ENCODE measurements at places on chromosomes 7 and 10. TPM values are rescaled to one million over a fixed set of nuclear protein-coding genes. Genes with fewer than 3 reads are reported as not detected.

DNA sequence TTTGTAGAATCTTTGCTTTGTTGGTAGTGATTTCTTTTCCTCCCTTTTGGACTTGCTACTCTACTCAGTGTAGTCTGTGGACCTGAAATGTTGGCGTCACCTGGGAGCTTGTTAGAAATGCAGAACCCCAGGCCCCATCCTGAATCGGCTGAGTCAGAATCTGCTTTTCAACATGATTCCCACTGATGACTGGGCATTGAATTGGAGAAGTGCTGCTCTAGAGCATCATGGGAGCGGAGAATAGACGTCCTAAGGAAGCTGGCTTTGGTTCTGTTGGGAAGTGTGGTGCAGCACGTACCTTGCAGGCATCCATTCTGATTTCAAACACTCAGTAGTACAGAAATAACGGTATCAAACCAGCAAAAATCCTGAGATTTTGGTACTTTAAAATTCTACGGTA is 54.7 kb downstream of the RBM33 start:
- DNase-seq: no peak

DNA sequence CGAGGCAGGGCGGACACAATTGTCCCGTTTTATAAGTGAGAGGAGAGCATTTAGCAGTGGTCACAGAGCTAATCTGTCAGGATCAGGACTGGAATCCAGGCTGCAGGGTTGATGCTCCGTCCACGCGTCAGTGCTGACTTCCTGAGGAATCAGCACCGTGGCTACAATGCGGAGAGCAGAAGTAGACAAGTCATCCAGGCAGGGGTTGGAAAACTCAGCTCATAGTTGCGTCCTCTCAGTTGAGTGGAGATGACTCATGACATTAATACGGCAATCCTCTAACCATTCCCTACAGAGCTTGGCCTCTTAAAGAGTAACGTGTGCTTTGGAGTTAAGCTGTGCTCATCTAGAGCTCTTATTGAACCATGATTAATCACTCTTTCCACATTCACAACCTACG is 17.1 kb upstream of the HTR5A start:
- DNase-seq: no peak

- no peak for DNase-seq
These were observed 172.0 kb downstream of the PRPF18 start for GRCh38 chr10:13758756-13759155.

GRCh38 chr10:59078978-59079377 is 97.5 kb upstream of the PHYHIPL start:
- DNase-seq: no peak

- DNase-seq: peak; percentile 99
These were observed 244.8 kb downstream of the KCNMA1 start for GRCh38 chr10:77392851-77393250.

DNA sequence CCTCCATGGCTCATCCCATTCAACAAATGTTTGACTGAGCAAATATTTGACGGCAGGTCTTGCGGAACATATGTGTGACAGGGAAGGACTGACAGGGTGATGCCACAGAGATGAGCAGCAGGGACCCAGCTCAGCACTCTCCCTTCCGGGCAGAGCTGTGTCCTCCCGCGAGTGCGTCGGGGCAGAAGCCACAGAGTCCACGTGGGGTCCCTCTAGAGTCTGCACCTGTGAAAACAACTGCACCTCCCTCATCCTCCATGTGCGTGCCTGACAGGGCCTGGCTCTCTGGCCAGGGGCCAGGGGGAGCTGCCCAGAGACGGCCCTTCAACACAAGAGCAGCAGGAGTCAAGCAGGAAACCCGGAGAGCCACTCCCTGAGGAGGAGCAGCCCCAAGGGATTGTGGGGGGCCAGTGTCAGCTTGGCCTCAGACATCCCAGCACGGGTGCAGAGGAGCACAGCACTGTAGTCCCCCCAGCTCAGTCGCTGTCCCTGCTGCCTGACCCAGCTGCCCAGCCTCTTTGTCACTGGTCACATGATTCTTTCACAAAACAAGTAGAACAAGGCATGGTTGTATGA is 83.6 kb upstream of the TMEM72 start:
- DNase-seq: no peak

- DNase-seq: no peak
These were observed 33.3 kb downstream of the TSPAN14 start for GRCh38 chr10:80487421-80487785.

DNA sequence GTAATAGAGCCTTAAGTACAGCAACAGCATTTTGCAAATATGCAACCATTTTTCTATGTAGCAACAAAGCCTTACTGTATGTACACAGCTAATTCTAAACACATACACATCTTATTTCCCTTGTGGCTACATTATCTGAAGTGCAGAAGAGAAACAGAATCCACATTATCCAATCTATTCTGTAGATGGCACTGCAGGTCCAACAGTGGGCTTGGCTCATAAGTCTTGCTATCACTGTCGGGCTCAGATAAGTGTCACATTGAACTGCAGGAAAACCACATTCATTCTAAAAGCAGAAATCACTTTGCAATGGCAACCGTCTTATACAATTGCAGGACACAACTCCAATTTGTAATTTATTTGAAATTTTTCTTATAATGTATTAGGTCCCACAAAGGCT is 109.8 kb upstream of the NOBOX start:
- DNase-seq: no peak

GRCh38 chr7:106193661-106194060 is 81.5 kb upstream of the SYPL1 start:
- no peak for DNase-seq

GRCh38 chr7:100397315-100398081 is 24.2 kb downstream of the PILRA start:
- no peak for DNase-seq

DNA sequence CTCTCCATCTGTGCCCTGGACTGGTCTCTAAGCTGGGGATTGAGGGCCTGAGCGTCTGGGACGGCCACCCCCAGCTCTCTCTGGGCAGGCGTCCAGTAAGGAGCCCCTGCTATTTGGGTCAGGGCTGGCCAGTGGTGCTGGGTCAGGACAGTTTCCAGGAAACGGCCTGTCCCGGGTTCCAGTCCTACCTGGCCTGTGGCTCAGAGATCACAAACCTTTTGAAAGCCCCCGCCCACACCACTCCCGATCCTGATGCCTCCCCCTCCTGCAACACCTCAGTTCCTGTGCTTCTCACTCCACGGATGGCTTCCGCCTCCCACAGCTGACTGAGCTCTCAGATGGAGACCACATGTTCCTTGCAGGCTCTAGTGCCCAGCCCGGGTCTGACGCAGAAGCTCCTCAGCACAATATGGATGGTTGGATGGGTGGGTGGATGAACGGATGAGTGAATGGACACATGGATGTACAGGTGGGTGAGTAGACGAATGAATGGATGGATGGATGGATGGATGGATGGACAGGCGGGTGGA is 91.7 kb upstream of the PDGFA start:
- DNase-seq: no peak

DNA sequence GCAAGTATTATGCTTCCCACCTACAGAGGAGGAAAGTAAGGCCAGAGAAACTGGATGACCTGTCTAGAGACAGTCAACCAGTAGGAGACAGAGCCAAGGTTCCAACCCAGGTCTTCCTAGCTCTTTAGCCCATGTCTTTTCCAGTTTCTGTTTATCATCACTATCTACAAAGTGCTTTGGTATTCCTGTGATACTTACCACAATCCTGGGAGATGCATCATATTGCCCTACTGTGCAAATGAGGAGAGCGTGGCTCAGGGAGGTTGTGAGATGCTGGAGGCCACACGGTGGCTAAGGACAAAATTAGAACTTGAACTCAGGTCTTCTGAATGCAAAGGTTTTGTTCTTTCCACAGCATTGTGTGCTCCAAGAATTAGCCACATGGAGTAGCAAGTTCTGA is 11.2 kb upstream of the PLEKHA1 start:
- DNase-seq: no peak

GRCh38 chr7:130134106-130134636 is 63.8 kb downstream of the KLHDC10 start:
- DNase-seq: no peak

Gene MRLN
- total RNA-seq: not detected

Gene ZNF273
- 1.5 TPM for total RNA-seq

Gene UTF1
- total RNA-seq: not detected

Gene NUDT5
- total RNA-seq: 56.8 TPM

Gene PRSS58
- total RNA-seq: not detected

Gene SSMEM1
- not detected for total RNA-seq

Gene OPALIN
- total RNA-seq: not detected

Gene CRCP
- total RNA-seq: 35.0 TPM

Gene SLIT1
- total RNA-seq: 0.05 TPM

Measured in HFFc6 (cell line).